ENCODE measurements at places on chromosomes 4 and X.

DNA sequence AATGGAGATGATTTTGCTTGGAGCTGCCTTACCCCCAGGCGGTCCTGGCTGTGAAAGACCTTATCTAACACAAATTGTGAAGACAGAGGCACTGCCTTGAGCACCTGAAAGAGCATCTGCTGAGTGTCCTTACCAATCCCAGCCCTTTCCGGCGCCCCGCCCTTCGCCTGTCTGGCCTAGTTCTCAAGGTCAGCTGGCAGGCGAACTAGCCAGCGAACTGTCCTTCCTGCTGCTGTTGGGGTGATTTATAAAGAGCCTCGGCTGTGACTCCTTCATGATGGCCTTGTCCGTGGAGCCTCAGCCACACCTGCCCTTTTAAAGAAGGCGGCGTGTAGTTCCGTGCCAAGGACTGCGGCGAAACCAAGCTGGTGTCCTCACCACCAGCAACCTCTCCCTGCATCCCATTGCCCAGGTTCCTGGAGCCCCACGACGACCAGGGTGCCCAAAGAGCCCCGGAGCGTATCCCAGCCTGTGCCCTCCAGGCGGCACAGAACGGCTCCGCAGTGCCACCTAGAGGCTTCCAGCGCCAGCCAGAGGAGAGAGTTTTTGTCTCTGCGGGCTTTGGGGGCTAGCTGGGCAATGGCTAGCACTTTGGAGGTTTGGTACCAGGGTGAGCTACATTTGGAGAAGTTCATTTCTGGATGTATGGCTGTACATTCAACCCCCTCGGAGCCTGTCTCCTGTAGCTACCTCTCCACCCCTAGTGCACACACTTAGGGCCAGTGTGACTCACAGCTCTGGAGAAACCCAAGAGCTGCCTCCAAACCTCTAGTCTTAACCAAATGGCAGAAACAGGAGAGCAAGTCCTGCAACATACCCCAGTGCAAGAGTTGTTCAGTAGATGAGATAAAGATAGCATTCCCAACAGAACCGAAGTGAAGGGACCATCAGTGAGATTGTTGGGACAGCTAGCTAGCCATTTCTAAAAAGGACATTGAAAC lies 36.8 kb upstream of the VMA21 start:
- no peak for DNase-seq

DNA sequence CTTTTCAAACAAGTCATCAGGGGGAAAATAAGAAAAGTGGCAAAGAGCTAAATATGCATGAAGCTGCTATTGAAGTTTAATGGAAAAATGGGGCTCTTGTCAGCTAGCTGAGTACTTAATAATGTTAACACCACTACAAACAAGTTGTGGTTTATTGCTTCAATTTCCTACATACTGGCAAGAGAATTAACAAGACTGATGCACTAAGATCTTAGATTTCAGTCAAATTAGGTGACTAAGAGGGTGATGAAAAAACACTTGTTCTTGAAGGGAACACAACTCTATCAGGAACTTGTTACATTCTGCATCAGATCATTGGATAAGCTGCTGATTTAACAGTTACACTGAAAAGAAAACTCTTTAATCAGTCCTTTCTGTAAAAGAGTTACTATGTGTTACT lies 234.6 kb upstream of the AFF2 start:
- DNase-seq, result no peak

GRCh38 chr4:121484633-121485032 lies 103.8 kb upstream of the QRFPR start:
- DNase-seq, result peak; percentile 4

GRCh38 chrX:41837270-41837944 lies 85.9 kb downstream of the CASK start:
- DNase-seq, result no peak

- DNase-seq, result no peak
Measured at GRCh38 chrX:132986556-132986955, 28.1 kb upstream of the HS6ST2 start.

DNA sequence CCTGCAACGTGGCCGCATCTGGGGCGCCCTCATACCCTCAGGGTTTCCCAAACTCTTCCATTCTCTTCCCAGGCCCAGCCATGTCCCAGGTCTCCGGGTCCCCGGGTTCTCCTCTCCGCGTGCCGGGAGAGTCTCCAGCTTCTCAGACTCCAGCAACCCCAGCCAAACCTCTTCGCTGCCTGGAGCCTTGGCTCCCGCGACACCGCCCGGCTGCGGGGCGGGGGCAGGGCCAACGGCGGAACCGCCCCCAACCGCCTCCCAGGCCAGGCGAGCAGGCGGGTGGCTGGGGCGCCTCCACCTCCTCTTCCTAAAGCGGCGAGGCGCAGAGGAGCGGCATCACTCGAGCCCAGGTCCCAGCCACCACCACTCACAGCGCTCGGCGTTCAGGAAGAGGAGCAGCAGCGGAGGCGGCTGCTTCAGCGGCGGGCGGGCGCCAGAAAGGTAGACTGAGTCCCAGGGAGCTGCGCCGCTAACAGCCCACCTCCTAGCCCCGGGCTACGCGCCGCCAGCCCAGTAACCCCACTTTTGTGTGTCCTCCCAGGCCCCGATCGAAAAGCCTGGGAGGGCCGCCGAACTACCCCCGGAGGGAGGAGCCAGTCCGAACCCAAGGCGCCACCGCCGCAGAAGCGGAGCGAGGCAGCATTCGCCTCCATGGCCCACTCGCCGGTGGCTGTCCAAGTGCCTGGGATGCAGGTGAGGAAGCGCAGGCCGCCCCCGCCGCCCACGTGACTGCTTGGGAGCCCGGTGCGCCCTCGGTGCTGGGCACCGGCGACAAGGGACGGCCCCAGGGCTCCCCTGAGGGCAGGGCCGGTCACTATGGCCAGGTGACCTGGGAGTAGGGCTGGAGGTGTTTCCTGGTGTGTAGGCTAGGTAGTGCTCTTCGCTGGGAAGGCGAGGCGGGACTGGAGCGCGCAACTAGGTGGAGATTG lies at the start of gene STK26:
STK26 (plus strand) TSS at position 336 of the 929 bp plus-strand sequence; CDS start at position 652, 316 bp downstream.
- peak; percentile 43 for DNase-seq

- no peak for DNase-seq
Measured at GRCh38 chr4:178881937-178882336, 1439.7 kb upstream of the AGA start.

GRCh38 chr4:105471566-105472176 lies 2.2 kb downstream of the PPA2 start:
- DNase-seq, result peak; percentile 33

DNA sequence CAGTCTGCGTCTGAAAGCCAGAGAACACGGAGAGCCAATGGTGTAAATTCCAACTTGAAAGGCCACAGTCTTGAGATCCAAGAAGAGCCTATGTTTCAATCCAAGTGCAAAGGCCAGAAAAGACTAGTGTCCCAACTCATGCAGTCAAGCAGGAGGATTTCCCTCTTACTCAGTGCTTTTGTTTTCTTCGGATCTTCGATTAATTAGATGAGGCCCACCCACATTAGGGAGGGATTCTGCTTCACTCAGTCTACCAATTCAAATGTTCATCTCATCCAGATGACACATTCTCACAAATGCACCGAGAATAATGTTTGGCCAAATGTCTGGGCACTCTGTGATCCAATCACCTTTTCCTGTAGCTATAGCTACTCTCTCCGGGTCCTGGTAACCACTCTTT lies 91.5 kb upstream of the S100G start:
- no peak for DNase-seq

DNA sequence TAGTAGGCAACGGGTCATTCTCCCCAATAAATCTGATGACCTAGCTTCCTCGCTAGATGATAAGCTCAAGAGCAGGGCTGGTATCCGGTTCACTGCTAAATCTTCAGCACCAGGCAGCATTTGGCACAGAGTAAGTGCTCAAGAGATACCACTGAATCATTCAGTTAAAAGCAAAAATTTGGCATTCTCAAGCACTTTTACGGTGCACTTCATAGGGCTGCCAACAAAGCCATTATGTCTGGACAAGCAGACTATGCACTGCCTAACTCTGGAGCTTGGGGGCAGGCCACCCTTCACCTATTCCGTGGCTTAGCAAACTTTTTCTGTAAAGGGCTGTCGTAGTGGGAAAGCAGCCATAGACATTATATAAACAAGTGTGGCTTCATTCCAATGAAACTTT lies 23.8 kb upstream of the CXorf38 start:
- DNase-seq, result no peak

DNA sequence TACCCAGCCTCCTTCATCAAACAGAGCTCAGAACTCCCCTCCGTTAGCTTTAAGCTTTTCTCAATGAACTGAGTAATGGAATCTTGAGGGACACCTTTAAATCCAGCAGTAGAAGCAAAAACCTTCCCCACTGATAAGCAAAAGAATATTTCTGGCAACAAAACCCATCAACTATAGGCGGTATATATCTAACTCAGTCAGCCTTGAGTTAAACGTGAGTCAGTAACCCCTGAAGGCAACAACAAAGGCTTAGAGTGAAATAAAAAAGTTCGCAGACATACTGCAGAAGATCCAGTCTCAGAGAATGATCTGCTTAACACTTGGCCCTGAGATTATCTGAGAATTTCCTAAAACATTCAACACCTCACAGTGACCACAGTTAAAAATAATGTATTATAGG lies 77.2 kb downstream of the DMD start:
- no peak for DNase-seq

DNA sequence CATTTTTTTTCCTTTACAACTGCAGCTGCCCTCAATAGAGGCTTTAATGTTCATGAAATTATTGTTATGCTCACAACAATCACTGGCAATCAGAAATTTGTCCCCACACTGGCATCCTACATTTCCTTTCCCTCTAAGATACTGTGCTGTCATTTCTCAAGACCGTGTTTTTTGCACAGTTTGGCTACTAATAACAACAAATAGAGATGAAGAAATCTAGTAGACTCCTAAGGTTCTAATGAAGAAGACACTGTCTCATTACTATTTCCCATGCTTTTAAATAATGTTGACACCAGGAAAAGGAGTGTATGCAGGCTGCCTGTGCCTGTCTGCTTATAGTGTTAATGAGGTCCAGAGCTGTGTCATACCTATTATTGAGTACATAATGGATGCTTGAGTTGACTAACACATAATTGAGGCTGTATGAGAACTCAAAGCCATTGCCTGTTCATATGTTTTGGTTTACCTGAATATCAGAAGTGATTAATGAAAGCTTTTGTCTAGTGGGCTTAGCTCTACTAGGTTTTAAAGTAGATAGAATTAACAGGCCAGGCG lies 1.5 kb upstream of the EIF4E start:
- no peak for DNase-seq

DNA sequence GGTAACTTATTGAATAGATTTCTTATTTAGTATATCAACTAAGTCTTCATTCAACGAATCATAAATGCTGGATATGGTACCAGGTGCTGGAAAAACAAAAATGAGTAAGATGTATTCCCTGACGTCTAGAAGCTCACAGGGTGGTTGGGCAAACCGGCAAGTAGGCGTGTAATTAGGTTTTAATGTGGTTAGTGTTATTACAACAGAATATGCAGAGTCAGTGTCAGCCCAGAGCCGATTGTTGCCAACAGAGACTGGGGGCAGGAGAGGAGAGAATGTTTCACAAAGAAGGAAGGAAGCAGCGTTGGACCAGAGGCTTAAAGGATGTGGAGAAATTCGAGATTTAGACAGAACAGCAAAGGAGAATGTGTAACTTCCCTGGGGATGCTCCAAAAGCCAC lies 111.7 kb downstream of the TENM3 start:
- DNase-seq, result no peak

DNA sequence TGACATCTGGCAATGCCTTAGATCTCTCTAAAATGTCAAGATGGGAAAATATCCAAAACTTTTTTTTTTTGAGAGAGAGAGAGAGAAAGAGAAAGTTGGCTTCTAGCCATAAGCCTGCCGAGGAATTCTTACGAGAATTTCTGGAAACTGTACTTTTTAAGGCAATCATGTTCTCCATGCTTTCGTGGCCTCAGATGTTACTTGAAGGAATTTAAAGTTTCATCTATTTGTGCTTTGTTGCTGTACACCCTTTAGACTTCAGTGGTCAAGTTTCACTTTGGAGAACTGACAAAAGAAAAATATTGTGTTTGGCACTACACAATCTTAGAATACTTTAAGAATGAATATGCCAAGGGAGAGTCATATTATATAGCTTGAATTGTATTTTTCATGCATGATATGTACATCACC lies 53.9 kb downstream of the FAT4 start:
- no peak for DNase-seq

DNA sequence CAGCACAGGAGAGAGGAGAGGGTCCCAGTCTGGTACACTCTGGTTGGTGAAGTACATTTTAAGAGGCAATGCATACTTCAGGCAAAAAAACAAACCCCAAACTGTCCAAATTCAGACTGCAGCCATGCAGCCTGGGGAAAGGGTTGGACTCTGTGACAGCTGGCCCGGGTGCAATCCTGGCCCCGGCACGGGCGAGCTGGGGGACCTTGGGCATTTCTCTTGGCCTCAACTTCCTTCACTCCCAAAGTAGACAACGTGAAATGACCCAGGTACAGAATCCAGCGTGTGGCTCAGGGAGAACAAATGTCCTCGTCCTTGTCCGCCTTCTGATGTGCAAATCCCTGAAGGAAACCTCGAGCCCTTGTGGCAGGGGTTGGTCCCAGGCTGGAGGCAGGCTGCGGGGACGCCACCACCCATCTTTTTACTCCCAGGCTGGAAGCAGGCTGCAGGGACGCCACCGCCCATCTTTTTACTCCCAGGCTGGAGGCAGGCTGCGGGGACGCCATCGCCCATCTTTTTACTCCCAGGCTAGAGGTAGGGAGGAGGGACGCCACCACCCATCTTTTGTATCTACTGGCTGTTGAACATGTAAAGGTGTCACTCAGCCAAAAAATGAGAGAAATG lies 62.3 kb downstream of the ACOX3 start:
- no peak for DNase-seq

GRCh38 chr4:75919920-75920319 lies 17.7 kb upstream of the PPEF2 start:
- DNase-seq, result no peak

DNA sequence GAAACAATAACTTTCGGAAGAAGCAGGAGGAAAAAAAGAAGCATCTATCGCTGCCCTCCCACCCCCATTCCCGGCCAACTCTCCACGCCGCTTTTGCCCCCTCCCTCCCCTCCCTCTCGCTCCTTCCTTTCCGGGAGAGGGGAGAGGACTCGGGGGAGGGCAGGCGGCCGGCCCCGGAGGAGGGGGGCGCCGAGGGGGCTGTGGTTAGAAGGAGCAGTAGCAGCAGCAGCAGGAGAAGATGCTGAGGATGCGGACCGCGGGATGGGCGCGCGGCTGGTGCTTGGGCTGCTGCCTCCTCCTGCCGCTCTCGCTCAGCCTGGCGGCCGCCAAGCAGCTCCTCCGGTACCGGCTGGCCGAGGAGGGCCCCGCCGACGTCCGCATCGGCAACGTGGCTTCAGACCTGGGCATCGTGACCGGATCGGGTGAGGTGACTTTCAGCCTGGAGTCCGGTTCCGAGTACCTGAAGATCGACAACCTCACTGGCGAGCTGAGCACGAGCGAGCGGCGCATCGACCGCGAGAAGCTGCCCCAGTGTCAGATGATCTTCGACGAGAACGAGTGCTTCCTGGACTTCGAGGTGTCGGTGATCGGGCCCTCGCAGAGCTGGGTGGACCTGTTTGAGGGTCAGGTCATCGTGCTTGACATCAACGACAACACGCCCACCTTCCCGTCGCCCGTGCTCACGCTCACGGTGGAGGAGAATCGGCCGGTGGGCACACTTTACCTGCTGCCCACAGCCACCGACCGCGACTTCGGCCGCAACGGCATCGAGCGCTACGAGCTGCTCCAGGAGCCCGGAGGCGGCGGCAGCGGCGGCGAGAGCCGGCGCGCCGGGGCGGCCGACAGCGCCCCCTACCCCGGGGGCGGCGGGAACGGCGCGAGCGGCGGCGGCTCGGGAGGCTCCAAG lies 1.3 kb downstream of the PCDH7 start:
- DNase-seq, result no peak

- no peak for DNase-seq
Measured at GRCh38 chr4:97664741-97665140, 478.5 kb downstream of the STPG2 start.
